ENCODE measurements at places on chromosomes 1 and 21.

- H3K4me1 ChIP-seq, result peaks cover 62% of the 10 kb centered on the region
- H3K27me3 ChIP-seq, result peaks cover 9% of the 10 kb centered on the region
- H3K27ac ChIP-seq, result no peak overlapping the region
- H3K4me3 ChIP-seq, result no peak overlapping the region
- peaks cover 39% of the 10 kb centered on the region for H3K36me3 ChIP-seq
Observed at GRCh38 chr1:30879126-30879786, 29.3 kb downstream of the SDC3 start.

GRCh38 chr1:156910309-156910782 lies 10.1 kb upstream of the LRRC71 start:
- peaks cover 13% of the 10 kb centered on the region for H3K4me1 ChIP-seq
- no peak for DNase-seq
- H3K4me3 ChIP-seq, result no peak overlapping the region
- no peak overlapping the region for H3K27ac ChIP-seq
- H3K36me3 ChIP-seq, result peaks cover 75% of the 10 kb centered on the region

DNA sequence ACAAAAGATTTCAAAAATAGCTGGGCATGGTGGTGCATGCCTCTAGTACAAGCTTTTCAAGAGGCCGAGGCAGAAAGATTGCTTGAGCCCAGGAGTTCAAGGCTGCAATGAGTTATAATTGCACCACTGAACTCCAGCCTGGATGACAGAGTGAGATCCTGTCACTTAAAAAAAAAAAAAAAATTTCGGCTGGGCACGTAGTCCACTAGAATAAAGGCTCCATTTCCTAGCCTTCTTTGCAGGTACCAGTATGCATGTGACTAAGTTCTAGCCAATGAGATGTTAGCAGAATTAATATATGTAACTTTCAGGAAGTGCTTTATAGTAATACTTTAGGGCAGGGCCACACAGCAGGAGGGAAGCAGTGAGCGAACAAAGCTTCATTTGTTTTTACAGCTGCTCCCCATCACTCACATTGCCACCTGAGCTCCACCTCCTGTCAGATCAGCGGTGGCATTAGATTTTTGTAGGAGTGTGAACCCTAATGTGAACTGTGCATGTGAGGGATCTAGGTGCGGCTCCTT lies 28.8 kb upstream of the SYDE2 start:
- H3K27me3 ChIP-seq, result no peaks in the 10 kb centered on the region
- no peak for DNase-seq
- H3K4me3 ChIP-seq, result no peak overlapping the region
- no peaks in the 10 kb centered on the region for H3K36me3 ChIP-seq

DNA sequence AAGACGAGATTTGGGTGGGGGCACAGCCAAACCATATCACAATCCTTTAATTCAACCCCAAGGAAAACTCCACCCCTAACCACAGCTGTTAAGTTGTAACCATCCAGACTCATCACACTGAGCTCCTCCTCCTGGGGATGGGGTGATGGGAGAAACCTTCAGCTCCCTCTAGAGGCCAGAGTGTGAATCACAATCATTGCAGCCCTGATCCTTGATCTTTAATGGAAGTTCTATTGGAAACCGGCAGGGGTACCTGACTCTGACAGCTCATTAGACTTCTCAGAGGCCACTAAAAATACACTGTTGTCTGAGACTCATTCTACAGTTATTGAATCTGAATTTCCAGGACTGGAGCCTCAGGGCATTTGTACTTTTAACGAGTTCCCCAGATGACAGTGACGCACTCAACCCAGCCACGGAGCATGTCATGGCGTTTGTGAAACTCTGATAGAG lies 127.2 kb downstream of the IGSF21 start:
- H3K27me3 ChIP-seq, result no peaks in the 10 kb centered on the region
- no peaks in the 10 kb centered on the region for H3K36me3 ChIP-seq
- H3K27ac ChIP-seq, result no peak overlapping the region
- no peak overlapping the region for H3K4me3 ChIP-seq
- no peaks in the 10 kb centered on the region for H3K4me1 ChIP-seq

- peaks cover 13% of the 10 kb centered on the region for H3K27me3 ChIP-seq
- no peak for DNase-seq
- H3K27ac ChIP-seq, result peak overlapping the region; percentile 89
- no peaks in the 10 kb centered on the region for H3K36me3 ChIP-seq
- H3K4me1 ChIP-seq, result peaks cover 49% of the 10 kb centered on the region
Observed at GRCh38 chr1:145959957-145960467, 2.2 kb upstream of the LIX1L start.

DNA sequence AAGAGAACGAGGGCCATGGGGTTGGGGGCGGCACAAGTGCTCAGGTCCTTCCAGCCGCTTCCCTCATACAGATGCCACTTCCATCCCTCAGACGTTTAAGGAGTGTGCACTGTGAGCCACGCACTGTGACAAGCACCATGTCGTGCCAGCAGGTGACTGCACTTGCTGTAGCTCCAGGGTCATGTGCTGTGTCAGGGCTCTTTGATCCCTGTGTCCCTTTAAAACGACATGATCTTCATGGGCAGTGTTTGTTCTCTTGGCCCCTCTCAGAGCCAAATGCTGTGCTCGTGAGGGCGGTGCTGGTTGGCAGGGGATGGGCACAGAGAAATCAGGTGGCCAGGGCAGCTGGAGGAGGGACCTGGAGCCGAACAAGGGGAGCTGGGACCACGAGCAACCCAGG lies 19.9 kb downstream of the IL10RB start:
- no peak overlapping the region for H3K4me3 ChIP-seq
- H3K4me1 ChIP-seq, result peaks cover 10% of the 10 kb centered on the region

- no peaks in the 10 kb centered on the region for H3K36me3 ChIP-seq
- H3K27me3 ChIP-seq, result no peaks in the 10 kb centered on the region
- H3K4me1 ChIP-seq, result peaks cover 5% of the 10 kb centered on the region
- no peak overlapping the region for H3K4me3 ChIP-seq
Observed at GRCh38 chr1:55813618-55814017, 598.5 kb upstream of the USP24 start.

GRCh38 chr1:217364220-217364619 lies 266.7 kb downstream of the GPATCH2 start:
- H3K27ac ChIP-seq, result no peak overlapping the region
- H3K27me3 ChIP-seq, result no peaks in the 10 kb centered on the region
- no peak overlapping the region for H3K4me3 ChIP-seq
- no peak for DNase-seq
- no peaks in the 10 kb centered on the region for H3K36me3 ChIP-seq

DNA sequence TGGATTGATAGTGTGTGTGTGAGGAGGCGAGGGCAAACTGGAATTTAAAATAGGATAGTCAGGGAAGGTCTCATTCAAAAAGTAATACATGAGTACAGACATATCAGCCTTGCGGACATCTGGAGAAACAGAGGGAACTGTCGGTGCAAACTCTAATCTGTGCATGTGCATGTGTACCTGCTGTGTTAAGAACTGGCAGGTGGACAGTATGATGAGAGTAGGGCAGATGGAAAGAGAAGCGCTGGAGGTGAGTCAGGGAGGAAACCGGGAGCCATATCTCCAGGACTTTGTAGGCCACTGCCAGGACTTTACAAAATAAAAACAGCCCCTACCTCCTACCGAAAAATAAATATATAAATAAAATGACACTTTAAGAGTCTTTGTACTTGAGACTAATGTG lies 31.3 kb upstream of the MYBPHL start:
- no peak for DNase-seq
- peaks cover 6% of the 10 kb centered on the region for H3K36me3 ChIP-seq
- H3K27ac ChIP-seq, result no peak overlapping the region
- H3K4me1 ChIP-seq, result no peaks in the 10 kb centered on the region
- no peak overlapping the region for H3K4me3 ChIP-seq
- no peaks in the 10 kb centered on the region for H3K27me3 ChIP-seq

GRCh38 chr21:27812279-27812678 lies 845.4 kb upstream of the ADAMTS5 start:
- no peaks in the 10 kb centered on the region for H3K27me3 ChIP-seq
- H3K4me1 ChIP-seq, result no peaks in the 10 kb centered on the region
- H3K27ac ChIP-seq, result no peak overlapping the region
- H3K36me3 ChIP-seq, result no peaks in the 10 kb centered on the region
- DNase-seq, result no peak
- H3K4me3 ChIP-seq, result no peak overlapping the region

GRCh38 chr1:68101829-68102228 lies 51.4 kb upstream of the DIRAS3 start:
- no peak overlapping the region for H3K27ac ChIP-seq
- H3K4me1 ChIP-seq, result no peaks in the 10 kb centered on the region
- no peaks in the 10 kb centered on the region for H3K27me3 ChIP-seq
- no peaks in the 10 kb centered on the region for H3K36me3 ChIP-seq
- DNase-seq, result no peak
